NCI-H526 treated with DMSO at 0.1 percent for 48 hours (cell line): ENCODE measurements at places on chromosomes 16 and 17.

GRCh38 chr17:11490171-11490755, 108.0 kb upstream of the DNAH9 start:
- no peak for DNase-seq

GRCh38 chr16:53518550-53519416, 15.8 kb upstream of the AKTIP start:
- DNase-seq: no peak

DNA sequence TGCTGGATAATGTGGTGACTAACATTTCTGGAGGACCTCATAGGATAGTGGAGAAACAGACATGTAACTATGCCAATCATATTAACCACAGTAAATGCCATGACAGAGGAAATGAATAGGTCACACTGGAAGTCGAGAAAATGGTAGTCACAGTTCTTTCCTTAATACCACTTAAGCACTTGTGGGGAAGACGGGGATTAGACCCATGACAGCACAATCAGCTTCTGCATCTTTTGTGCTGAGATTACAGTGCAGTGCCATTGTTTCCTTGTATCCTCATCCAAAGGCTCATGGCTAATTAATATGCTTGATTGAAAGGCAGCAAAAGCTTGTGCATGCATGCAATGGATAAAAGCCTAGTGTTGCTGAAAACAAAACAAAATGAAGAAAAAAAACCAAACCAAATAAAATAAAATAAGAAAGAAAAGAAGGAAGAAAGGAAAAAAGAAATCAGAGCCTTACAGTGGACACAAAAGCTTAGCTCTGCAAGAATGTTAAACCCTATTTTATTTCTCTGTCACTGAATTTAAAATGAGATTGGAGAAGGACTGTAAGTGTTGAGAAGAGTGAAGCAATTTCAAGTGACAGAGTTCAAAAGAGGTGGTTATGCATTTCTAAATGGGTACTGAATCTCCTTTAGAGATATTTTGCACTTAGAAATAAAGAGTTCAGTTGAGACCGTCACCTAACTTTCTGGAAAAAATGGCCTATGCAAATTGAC, 1011.9 kb downstream of the CDH8 start:
- no peak for DNase-seq

DNA sequence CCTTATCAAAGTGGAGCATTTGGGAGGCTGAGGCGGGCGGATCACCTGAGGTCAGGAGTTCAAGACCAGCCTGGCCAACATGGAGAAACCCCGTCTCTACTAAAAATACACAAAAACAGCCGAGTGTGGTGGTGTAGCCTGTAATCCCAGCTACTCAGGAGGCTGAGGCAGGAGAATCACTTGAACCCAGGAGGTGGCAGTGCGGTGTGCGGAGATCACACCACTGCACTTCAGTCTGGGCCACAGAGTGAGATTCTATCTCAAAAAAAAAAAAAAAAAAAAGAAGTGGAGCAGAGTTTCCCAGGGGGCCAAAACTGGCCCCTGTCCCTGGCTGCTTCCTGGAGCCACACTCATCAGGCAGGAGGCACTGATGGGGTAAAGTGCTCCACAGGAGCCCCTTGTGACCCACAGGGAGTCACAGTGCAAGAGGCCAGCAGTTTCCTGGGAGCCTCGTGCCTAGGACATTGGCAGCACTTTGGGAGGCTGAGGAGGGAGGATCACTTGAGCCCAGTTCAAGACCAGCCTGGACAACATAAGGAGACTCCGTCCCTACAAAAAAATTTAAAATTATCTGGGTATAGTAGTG, 44.4 kb downstream of the RTN4RL1 start:
- DNase-seq: no peak

DNA sequence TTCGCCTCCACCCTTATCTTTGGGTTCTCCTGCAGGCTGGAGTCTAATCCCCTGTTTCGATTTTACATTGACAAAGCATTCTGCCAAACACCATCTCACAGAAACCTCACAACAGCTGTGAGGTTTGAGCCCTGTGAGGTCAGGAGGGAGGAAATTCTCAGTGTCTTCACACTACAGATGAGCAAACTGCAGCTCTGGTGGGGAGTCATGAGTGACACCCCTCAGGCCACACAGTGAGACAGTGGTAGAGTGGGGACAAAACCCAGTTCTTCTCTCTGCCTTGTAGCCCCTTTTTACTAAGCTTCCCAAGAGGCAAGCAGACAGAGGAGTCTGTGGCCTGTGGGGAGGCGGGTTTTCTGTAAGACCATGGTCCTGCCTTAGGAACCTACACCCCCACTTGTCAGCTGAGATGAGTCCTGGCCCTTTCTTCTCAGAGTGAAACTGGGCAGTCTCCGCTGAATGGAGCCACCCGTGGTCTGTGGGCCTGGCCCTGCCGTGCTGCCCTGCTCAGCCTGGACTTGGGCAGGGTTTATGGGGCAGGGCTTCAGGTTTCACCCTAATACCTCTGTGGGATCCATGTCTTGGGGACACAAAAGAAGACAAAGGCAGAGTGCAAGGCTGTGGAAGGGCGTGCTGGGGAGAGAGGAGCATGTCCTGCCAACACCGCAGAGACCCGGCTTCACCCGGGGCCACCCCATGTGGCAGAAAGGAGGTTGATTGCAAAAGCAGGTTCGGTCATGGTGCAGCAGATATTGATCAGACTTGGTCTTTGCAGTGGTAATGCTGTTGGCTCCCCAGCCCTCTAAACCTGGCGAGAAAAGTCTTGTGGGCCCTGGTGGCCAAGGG, 59.0 kb downstream of the ABR start:
- DNase-seq: no peak

GRCh38 chr16:49349446-49350168, 24.0 kb upstream of the C16orf78 start:
- DNase-seq: no peak

DNA sequence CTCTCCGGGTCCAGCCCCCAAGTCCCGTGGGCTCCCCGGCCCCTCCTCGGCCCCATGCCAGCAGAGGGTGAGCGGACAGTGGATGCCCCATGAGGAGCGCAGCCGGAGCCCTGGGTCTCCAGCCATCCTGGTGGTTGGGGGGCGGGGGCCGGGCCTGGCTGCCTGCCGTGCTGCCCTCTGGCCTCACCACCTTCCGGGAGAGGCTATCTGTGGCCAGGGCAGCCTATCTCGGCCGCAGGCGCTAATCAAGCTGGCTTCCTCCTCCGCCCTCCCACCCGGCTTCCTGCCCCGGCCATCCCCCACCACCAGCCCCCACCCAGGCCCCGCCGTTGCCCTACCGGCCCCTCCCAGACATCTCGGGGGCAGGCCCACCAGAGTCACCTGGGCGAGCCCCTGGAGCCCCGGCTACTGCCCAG, 46.8 kb downstream of the ZFPM1 start:
- DNase-seq: no peak

DNA sequence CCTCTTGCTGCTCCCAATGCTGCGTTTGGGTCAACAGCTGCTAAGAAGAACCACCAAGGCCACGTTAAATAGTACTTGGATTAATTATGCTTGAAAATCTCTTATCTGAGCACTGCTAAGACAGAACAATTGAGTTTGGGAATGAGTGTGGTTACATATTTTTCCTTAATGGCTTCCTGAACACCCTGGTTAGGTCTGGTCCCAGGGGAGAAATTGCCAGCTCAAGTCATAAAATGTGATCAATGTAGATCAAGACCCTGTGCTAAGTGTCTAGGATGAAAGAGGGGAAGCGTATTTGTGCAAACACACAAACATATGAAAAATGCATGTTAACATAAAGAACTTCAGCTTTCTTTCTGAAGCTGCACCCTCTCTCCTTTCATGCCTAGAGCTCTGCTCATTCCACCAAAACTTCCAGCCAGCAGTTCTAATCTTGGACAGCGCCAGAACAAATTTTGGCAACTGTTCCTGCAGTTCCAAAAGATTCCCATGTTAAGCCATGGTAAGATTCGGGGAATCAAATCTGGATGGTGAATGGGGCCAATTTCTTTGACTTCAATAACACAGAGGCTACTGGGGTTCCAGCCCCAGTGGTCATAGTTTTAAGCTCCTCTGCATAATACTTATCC, 72.0 kb downstream of the ZFHX3 start:
- no peak for DNase-seq

GRCh38 chr16:12340151-12340733, 363.7 kb downstream of the SNX29 start:
- DNase-seq: peak; percentile 54

GRCh38 chr16:57384248-57385070, 12.2 kb downstream of the CX3CL1 start:
- no peak for DNase-seq

GRCh38 chr17:57434361-57434760, 178.0 kb downstream of the MSI2 start:
- DNase-seq: no peak

GRCh38 chr17:65093930-65094329, 37.4 kb upstream of the GNA13 start:
- DNase-seq: no peak

- DNase-seq: no peak
These were observed 493.7 kb upstream of the ERCC4 start for GRCh38 chr16:13426269-13426668.

- DNase-seq: no peak
These were observed 29.0 kb upstream of the HEATR6 start for GRCh38 chr17:60107526-60108257.

DNA sequence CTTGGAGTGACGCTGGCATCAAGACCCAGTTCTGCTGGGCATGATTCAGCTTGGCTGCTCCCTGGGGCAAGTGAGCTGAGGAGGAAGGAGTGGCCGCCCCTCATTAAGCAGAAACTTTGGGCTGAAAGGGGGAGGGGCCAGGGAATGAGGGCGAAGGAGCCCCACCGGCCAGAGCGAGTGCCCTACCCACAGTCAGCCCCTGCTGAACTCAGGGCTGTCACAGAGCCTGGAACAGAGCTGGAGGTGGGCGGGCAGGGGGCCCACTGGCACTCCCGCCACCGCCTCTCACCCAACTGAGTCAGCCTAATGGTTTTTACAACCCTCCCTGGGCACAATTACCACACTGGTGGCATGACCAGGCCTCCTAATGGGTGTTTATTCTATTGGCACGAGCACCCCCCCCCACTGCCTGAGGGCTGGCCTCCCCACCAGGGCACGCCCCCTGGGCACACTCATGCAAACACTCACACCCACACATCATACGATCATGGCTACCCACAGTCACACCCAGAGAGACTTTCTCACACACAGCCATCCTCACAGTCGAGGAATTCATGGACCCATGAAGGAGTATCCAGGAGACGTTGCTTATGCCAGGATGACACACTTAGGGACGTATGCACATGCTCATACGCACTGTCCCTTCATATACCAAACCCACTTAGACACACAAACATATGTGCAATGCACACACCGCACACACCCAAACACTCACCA, 19.2 kb downstream of the UNC119 start:
- no peak for DNase-seq

- DNase-seq: no peak
These were observed 8.5 kb upstream of the YPEL3 start for GRCh38 chr16:30104492-30104891.

GRCh38 chr17:40846515-40847144, 20.4 kb downstream of the KRT12 start:
- DNase-seq: no peak

DNA sequence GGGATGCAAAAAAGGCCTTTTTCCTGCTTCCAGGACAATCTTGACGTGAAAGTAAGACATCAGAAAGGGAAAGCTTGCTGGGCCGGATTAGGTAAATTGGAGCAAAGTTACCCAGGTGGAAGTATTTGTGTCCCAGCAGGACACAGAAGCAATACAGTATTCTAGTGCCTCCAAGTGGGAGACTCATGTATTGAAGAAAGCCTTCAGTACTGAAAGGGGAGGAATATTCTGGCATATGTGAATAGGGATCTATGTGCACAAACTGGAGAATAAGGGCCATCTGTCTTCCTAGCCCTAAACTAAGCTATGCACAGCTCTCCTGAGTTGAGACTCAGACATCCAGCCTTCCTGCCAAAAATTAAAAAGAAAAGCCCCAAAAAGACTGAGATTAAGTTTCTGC, 327.3 kb upstream of the CDH8 start:
- DNase-seq: no peak

GRCh38 chr16:17396762-17397498, 73.8 kb downstream of the XYLT1 start:
- DNase-seq: no peak

- no peak for DNase-seq
These were observed 2.3 kb upstream of the ITGA3 start for GRCh38 chr17:50053654-50053960.

GRCh38 chr16:89999831-90000574, 19.3 kb downstream of the DBNDD1 start:
- DNase-seq: no peak
